NCI-H69 (cell line): ENCODE measurements at places on chromosomes 4 and X.

- DNase-seq = no peak
These were observed 39.7 kb upstream of the TBC1D14 start for GRCh38 chr4:6869944-6870343.

GRCh38 chr4:180710628-180711337 is 1532.4 kb upstream of the TENM3 start:
- DNase-seq = no peak

GRCh38 chr4:151604238-151604637 is 156.6 kb downstream of the GATB start:
- peak; percentile 1 for DNase-seq

DNA sequence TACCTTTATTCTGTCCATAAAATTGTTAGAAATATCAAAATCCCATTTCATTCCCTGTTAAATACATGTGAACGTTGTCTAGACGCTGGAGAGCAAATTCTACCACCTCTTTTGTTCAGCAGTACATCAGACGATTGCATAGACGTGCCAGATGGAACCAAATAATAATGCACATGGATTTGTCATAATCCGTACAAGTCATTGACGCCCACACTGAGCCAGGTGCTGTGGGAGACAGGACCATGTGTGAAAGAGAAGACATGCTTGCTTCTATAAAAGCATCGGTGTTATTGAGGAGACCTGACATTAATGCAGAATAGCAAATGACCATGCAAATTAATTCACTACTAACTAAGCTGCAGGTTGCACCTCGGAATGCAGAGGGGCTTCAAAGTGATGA is 175.0 kb downstream of the PTTG2 start:
- DNase-seq = no peak

GRCh38 chr4:106369456-106370060 is 980 bp upstream of the GIMD1 start:
- peak; percentile 49 for DNase-seq

DNA sequence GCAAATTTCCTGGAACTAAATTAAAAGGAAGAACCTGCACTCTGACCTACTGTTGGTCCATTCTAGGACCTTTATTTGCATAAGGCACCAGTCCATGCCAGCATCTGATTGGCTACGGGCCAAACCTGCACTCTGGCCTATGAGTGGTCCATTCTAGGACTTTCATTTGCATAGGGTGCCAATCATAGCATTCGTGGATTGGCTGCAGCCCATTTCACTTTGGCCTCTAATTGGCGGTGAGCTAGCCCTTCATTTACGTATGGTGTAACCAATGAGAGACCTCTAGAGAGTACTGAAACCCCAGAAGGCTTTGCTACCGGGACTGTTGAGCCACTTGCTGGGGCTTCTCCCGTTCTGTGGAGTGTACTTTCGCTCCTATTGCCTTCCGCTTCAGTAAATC is 6.1 kb upstream of the RNF175 start:
- peak; percentile 4 for DNase-seq

DNA sequence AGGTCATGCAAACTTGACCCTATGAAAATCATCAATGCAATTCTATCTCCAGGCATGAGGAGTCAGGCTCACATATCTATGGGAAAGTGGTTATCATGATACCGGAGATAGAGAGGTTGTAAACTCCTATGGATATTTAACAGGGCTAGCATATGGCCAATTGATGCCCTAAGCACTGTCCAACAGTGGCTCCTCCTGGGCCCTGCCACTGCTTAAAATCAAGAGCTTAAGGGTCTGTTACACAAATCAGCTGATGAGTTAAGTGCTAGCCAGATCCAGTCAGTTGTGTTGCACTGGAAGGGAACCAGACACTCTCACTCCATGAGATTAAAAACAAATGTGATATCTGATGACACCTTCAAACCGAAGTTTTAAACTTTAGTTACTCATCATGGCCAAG is 337.6 kb downstream of the STIM2 start:
- no peak for DNase-seq

DNA sequence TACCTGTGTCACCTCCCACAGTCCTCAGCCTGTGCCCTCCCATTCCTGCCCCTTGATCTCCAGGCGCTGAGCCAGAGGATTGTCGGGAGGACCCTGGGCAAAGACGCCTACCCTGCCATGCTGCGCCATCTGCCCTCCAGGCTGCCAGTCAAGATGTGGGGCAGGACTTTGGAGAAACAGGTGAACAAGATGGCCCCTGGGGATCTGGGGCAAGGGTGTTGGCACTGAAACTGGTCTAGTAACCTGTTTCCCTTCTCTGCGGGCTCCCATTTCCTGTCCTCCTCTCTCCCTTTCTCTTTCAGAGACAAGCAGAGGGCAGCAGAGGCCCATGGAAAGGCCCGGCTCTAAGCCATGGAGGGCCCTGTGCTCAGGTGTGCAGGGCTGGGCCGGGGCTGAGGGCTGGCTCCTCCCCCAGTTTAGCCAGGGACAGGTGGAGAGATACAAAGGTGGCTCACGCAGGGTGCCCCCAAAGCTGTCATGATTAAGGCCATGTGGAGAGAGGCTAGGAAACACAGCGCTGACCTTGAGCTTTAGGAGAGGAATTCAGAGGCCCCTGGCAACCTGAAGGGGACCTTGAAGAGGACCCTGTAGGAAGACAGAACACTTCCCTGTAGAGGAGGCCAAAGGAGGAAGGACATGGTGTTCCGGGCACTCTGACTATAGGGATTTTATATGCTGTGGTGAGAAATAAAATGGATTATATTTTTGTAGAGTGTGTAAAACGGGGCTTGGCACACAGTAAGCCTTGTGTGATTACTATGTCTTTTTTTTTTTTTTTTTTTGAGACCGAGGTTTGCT is at the start of gene GLOD5:
GLOD5 (plus strand) TSS at position 74 of the 798 bp plus-strand sequence; CDS start at position 118, 44 bp downstream.
- DNase-seq = peak; percentile 85

GRCh38 chr4:53015681-53016080 is 153.6 kb downstream of the RASL11B start:
- DNase-seq = peak; percentile 69

- no peak for DNase-seq
These were observed 17.4 kb downstream of the JADE3 start for GRCh38 chrX:46929439-46930261.

DNA sequence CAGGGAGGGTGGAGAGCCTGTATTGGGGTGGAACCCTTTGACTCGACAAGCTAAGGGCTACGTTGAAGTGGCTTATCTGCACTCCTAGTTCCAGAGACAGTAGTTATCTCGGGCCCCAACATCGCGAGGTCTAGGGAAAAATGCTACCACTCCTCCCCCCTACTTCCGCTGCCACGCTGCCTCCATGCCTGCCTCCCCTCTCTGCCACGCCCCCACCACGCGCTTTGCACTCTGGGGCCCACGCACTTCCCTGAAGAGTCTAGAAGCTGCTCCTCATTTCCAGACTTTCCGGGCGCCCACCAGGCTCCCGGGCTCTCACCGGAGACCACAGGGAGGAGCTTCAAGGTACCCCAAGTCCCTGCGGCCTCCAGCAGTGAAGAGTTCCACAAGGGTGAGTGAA is at the start of gene PASD1:
PASD1 (plus strand) TSS at position 227 of the 400 bp plus-strand sequence. CDS start 37,879 bp downstream, outside the sequence.
- DNase-seq = no peak

DNA sequence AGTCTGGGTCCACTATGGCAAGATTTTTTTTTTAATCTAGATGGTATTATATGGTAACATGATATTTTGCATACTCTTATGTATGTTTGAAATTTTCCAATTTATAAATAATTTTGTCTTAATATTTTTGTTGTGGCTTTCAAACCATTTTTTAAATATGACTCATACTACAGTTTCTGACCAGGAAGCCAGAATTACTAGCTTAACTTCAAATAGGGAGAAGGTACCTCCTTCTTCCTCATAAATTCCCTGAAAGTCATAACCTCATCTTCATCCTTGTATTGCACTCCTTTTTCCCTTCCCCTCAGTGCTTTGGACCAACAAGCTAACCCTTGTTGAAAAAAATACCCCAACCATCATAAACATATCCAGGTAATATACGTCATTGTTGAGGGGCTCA is 21.6 kb downstream of the ARAP2 start:
- no peak for DNase-seq

- DNase-seq = no peak
These were observed 6.3 kb downstream of the MAGEB1 start for GRCh38 chrX:30253257-30253656.

- DNase-seq = no peak
These were observed 6.9 kb upstream of the PGRMC1 start for GRCh38 chrX:119229253-119229615.

GRCh38 chrX:19019996-19020395 is 36.1 kb upstream of the PHKA2 start:
- no peak for DNase-seq

DNA sequence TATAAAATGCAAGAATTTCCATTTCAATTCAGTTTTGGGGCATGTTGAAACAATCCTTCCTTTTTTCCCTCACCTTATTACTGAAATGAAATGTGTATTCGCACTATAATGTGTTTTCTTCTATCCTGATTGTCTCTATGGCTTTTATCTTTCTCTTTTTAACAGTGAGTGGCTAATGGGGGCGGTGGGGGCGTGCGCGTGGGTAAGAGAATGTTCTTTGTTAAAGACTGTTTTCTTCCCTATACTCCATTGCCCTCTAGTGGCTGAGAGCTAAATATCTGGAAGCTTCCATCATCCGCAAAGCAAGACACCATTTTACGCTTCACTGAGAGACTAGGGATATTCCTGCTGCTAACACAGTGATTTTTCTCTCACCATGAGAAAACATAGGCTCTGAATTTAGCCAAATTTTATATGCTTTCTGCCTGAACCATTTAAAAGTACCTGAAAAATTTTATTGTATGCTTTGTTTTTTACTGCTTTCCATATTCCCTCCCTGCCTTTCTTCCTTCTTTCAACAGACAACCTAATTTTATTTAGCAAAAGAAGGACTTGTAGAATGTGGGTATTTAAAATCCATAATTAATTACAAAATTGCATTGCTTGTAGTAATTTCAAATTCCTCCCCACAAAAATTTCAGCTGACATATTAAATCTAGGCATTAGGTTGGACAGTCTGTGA is 194.0 kb downstream of the GASK1B start:
- peak; percentile 88 for DNase-seq

DNA sequence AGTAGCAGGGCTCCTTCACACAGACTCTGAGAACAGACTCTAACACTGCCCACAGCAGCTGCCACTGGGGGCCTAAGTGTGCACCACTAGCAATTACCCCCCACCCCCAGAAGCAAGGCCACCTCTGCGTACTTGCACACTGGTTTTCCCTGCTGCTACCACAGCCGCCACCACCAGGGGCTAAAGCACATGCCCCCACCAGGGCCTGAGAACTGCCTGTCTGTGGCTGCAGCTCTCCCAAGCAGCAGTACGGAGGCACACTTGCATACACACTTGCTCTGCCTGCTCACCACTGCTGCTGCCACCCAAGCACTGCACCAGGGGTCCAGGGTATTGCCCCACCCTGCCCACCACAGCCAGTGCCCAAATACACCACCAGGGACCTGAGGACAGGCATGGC is 59.6 kb downstream of the SCML2 start:
- DNase-seq = no peak

DNA sequence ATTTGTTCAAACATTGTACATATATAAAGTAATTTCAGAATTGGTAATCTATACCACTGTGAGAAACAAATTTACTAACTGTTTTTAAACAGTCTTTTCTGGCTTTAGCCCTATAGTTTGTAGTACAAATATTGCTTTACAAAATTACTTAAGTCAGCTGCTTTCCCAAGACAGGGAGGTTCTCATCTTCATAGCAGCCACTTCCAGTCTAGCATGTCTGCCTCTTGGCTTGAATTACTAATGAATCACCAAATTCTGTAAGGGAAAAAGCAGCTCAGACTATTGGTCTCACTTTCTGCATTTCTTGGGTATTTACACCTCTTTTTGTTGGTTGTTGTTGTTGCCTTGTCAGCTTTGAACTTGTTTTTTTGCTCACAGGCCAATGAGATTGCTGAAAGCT is 187.2 kb downstream of the NPFFR2 start:
- DNase-seq = no peak

- peak; percentile 56 for DNase-seq
These were observed 128.5 kb downstream of the LARP7 start for GRCh38 chr4:112765317-112765974.

- no peak for DNase-seq
These were observed 50.5 kb upstream of the FAM47C start for GRCh38 chrX:36957425-36958328.

DNA sequence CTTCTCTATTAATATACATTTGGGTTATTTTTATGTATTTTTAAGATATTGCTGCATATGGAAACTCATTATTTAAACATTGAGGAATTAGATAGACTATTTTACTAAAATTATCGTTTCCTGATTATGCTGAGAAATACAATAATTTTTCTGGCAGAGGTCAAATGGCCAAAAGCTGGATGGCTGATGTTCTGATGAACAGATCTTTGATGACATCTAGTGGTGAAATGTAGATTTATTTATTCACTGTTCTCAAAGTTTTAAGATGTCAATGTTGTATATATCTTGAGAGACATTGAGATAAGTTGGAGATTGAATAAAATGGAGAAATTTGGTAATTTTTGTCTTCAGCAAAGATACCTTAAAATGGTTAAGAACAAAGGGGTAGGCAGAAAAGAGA is 96.2 kb downstream of the UGT8 start:
- DNase-seq = peak; percentile 63

- no peak for DNase-seq
These were observed 385.4 kb upstream of the MAD2L1 start for GRCh38 chr4:120452001-120452400.

DNA sequence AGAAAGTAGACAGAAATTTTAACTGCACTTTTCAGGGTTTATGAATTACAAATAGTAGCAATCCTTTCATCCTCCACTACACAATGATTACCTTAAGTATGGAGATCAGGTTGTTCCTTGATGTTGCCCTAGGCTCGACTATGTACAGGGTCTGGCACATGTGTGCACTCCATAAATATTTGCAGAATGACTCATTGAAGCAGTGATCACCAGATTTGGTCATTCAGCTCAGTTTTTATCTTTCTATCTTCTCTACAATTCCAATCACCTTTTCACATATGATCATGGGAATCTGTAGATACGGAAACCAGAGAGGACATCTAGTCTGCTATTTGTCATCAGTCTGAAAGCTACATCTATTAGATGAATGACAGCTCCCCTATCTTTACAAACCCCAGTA is 171.7 kb upstream of the HCCS start:
- DNase-seq = no peak

DNA sequence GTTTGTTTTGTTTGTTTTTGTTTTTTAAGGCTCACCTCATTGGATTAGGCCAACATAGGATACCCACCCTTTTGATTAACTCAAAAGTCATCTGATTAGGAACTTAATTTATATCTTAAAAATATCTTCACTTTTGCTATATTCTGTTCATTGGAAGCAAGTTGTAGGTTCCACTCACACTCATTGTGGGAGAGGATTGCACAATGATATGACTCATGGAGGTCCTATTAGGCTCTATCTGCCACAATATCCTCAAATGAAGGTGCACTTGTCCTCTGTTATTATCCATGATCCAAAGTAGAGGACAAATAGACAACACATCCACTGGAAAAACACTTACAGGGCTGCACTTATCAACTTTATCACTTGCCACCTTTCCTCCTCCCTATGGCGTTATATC is 60.5 kb upstream of the ADAMTS3 start:
- DNase-seq = no peak

DNA sequence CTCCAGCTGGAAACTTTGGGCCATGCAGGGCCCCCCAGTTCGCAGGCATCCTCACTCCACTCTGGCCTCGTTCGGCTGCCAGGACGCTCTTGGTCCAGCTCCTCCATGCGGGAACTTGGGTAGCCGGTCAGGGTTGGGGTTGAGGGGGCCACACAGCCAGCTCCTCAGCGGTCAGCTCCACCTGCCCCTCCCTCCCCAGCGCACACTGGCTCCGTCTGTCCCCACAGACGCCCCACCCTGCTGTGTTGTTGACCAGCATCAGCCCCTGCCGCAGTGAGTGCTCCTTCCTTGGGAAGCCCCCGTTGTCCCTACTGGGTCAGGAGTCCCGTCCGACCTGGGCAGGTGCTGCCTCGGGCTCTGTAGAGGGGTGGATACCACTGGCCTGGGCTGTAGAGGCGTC is 5.8 kb downstream of the FGFRL1 start:
- DNase-seq = no peak
